Islet precursor cell (in vitro differentiated cells): ENCODE measurements at places on chromosomes 2 and 18.

GRCh38 chr18:60331890-60332289 lies 40.7 kb downstream of the MC4R start:
- DNase-seq = no peak

DNA sequence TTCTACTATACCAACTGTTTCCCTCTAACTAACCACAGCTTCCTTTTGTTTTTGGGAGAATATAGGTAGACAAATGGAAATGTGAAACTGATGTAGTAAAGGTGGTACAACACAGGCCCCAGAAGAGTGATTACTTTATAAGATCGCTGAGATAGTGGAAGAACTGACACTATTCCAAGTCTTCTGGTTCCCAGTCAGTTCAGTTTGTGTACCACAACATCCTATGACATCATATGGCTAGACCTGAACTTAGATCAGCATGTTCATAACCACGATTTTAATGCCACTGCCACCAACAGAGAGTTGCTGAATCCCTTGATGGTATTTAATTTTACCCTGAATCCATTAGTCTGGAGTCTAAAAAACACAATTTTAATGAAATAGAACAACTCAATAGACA lies 328.9 kb downstream of the GPD2 start:
- DNase-seq = no peak

- no peak for DNase-seq
Observed at GRCh38 chr2:156471762-156472161, 35.6 kb downstream of the GPD2 start.

DNA sequence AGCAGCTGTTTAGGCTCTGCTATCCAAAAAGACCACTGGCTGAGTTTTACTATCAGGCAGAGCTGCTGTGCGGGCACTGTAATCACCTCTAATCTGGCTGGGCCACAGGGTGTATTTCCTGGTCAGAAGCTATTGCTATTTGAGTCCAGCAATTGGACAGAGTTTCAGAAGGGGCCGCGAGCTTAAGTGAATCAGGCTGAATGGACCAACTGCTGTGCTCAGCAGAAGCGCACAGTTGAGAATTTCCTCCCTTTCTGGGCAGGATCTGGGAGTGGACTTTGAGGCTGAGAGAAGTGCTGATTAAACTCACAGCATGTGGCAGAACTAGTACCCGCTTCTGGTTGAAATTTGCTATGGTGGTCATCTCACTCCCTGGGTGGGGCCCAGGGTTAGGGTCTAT lies 251.8 kb downstream of the INSIG2 start:
- DNase-seq = no peak

- no peak for DNase-seq
Observed at GRCh38 chr2:1900732-1901131, 156.4 kb upstream of the PXDN start.

DNA sequence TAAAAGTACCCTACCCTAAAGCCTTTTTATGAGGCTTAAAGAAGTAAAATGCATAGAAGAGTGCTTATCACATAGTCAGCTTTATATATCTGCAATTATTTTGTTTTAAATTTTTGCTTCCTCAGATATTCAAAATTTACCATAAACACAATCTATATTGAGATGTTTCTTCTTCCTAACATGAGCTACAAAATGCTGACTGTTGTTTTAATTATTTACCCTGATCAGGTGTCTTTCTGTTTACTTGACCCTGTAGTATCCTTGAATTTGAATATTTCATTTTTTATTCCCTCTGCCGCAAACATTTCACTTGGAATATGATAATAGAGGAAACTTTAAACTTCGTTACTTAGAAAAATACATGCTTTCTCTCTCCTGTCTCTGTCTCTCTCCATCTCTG lies 147.9 kb downstream of the TMX3 start:
- DNase-seq = no peak

DNA sequence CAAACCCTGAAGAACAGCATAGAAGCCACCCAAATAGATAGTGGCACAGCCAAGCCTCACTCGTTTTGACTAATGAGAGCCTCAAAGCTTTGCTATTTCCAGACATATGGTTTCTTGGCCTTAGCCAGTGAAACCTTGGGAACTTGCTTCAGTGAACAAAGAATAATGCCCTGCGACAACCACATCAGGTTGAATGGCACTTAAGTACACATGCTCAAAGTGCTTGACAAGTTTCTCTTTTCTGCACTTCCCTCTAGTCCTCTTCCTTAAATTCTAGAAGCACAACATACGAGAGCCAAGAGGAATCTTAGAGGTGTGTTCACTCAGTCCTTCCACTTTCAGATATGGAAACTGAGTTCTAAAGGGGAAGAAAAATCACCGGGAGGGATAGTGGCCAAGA lies 258.3 kb downstream of the HAUS1 start:
- DNase-seq = no peak

- DNase-seq = no peak
Observed at GRCh38 chr2:217494557-217494956, 508.2 kb downstream of the TNS1 start.

- DNase-seq = no peak
Observed at GRCh38 chr2:54735636-54736035, 12.2 kb downstream of the EML6 start.

DNA sequence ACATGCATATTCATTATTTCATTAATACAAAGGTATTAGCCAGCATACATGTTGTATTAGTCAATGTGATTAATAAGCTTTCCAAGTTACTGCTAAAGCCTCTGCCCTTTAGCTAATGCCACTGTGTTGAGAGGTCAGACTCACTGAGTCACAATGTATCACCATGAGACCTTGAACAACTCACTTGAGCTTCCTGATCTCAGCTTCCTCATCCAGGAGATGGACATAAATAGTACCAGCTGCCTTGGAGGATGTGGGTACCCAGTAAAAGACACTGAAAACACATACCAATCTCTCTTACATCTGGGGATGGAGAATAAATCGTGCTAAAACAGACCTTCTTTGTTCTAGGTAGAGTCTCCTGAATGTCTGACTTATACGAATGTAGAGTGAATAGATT lies 224.6 kb downstream of the EPHA4 start:
- DNase-seq = no peak

DNA sequence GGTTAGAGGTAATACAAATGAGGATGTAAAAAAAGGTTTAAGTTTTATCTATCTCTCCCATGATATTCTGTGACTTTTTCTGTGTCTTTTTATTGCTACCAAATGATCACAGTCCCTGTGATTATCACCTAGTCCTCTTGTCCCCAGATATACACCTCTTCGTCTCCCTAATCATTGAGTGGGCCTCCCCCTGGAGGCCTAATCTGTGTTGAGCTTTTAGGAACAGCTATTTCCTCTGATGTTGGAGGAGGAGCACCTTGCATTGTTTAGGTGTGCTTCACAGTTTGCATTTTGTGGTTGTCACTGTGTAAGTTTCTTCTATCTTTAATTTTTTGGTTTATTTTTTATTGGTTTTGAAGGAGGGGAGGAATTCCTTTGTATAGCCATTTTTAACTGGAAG lies 33.3 kb downstream of the CCDC85A start:
- DNase-seq = no peak

GRCh38 chr2:155825876-155826275 lies 506.6 kb downstream of the NR4A2 start:
- no peak for DNase-seq
